ENCODE measurements at places on chromosomes 12 and 14.

DNA sequence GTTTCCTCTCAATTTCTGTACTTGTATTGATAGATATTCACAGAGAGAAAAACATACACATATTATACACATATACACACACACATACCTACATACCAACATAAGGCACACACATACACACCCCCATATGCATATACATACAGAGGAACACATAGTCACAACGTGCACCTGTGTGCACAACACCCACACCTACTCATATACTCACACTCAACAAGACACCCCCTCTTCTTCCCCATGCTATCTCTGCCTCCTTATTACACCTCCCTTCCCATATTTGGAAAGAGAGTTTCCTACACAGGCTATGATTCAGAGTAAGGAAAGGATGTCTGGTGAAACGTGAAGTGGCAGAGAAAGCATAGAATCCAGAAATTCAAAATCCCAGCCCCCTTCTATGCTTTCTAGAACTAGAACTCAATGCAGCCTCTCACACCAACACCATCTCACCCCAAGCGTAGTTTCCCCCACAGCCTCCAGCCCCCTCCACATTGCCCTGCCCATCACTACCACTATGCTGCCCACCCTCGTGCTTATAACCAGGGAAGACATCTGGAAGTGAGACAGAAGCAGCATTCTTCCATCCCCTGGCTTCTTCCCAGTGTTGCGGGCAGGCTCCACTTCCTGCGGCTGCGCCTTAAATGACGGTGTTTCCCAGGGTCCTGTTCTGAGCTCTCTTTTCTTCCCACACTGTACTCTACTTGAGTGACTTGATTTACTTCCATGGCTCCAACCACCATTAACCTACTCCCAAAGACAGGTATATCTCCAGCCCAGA, 2.4 kb downstream of the RNASE8 start:
- no peak for DNase-seq

DNA sequence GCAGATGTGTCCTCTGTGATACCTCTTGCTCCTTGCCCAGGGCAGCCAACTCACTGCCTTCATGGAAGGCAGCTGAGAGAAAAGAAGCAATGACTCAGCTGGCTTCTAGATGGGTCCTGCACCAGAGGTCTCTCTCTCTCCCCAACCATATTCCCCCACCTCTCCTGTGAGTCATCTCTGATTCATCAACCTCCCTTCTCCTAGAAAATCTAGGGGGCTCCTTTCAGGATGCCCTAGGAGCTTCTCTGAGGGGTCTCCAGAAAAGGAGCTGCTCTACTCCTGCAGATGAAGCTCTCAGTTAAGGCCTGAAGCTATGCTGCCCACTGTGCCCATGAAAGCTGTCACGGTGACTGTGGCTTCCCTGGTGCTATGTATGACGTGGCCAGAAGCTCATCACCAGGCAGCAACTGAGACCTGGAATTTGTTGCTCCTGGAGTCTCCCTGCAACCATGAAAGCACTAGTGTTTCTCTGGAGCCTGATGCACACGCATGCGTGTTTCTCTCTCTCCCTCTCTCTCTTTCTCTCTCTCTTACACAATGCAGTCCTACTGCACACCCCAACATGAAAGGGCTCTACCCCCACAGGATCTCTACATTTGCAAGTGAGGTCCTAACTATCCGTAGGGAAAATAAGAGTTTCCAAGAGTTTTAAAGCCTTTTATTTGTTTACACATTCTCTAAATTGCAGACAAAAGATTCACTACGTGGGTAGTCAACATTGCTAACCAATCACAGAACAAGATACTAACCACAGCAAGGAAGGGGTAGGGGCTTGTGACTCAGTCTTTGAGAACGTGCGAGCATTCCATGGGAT, 285.3 kb downstream of the DPF3 start:
- no peak for DNase-seq

- DNase-seq: no peak
Observed at GRCh38 chr14:94016446-94016976, 9.6 kb upstream of the OTUB2 start.

DNA sequence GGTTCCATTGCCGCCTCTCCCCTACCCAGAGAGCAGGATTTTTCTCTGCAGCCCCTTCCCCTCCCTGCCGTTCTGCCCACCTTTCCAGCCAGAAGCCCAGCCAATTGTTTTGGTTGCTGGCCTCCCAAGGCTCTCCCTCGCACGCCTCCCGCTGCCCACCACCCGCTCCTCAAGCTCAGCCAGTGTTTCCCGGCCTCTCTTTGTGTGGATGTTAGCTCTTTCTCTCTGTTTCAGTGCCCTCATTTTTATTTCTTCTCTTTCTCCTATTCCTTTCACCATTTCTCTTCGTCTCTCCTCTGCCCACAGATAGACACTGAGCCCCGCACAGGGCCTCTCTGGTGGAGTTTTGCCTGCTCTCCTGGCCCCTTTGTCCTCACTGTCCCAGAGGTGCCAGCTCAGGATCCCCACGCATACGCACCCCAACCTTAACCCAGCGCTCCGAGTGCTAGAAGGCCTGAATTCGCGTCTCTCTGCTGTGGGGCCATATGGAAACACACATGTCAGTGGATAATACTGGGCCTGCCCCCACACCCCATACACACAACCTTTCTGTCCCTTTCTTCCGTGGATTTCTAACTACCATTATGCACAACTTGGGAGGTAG, 54.9 kb downstream of the SMUG1 start:
- DNase-seq: no peak

DNA sequence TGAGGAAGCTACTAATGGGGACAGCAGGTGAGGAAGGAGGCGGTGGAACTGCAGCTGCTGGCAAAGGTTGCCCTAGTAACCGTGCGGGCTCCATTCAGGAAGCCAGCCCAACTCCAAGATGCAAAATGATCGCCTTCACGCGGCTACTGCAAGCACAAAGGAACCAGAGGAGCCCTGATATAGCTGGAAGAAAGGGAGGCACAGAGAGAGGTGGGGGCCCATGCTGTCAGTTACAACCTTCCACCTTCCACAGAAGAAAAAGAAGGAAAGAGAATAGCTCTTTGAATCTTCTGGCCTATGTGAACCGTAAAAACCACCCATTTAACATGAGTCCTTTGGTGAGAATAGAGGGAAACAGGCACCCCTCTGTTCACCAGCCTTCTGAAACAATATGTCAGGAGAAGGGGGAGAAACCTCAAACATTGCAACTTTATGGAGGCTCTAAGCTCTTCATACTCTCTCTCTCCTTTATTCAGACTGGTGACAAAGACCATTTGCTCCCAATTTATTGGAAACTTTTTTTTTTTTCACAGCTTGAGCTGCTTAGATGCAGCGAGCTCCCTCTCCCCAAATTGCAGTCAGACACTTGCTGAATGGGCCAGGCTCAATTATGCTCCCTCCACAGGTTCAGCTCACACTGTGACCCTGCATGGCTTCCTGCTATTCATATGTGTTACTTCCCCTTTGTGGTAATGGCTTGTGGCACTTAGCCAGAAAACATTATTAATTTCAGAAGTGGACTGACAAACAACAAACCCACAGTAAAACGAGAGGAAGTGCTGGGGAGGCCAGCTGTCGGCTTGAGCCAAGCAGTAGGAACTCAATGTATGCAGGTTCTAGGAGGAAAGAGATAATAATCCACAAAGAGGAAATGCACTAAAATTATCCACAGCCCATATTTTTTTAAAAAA, 6.2 kb downstream of the DUSP6 start:
- DNase-seq: peak; percentile 8

All from NCI-H2171 treated with DMSO at 0.1 percent for 48 hours (cell line).